ENCODE measurements at places on chromosomes 16 and 17. TPM values are rescaled to one million over a fixed set of nuclear protein-coding genes. Genes with fewer than 3 reads are reported as not detected.

Gene ATPAF2
- 34.6 TPM for total RNA-seq

Gene CCL18
- total RNA-seq: not detected

DNA sequence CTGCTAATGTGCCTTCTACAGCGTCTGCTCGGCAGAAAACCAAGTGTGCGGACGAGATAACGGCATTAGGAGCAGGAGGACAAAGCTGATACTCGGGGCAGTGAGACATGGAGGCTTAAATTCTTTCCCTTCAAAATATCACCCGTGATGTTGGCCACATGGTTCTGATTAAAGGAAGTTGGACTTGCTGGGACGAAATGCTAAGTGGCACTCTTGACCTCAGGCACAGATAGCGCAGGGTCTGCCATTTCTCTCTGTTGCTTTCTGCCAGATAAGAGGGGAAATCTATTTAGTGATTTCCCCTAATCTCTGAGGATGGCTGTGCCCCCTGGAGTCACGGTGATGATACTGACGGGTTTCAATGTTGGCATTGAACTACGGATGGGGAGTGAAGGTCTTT, 509.6 kb upstream of the EEF2KMT start:
- no peak for DNase-seq

- no peak for DNase-seq
Observed at GRCh38 chr17:76063875-76064546, 8.3 kb downstream of the SRP68 start.

DNA sequence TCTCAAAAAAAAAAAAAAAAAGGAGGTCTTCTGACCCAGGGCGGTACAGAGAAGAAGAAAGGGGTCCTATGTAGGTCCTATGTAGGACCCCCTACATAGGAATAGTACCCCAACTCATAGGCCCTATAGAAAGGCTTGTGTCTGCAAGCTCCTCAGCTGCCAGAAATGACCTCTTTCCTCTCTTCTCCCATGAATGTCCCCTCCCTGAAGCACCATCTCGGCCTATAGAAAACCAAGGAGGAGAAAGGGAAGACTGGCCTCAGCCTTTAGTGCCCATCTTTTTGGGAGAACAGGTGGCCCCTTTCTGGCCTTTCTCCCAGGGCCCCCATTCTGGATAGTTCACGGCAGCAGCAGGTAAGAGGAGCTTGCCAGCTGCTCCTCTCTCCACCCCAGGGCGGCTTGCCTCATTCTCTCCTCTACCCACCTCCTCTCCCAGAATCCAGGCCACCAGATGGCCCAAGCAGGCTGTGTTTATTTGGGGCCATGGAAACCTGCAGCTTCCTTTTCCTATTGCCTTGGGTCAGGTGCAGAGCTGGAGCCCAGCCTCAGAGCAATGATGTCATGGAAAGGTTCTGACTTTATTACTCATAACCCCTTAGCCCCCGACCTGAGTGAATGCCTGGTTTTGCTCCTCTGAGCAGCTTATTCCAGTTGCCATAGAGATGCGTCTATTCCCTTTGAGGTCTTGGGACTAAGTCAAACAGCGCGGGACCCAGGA, 1.6 kb upstream of the MRPL58 start:
- DNase-seq: no peak

GRCh38 chr16:57984443-57985203, 13.7 kb upstream of the CNGB1 start:
- DNase-seq: peak; percentile 89

Gene SOCS1
- 52.8 TPM for total RNA-seq

Gene SYNGR3
- total RNA-seq: 5.0 TPM

- DNase-seq: no peak
Observed at GRCh38 chr17:10144982-10145381, 53.4 kb downstream of the GAS7 start.

Gene SRCAP
- 82.6 TPM for total RNA-seq

Gene RBBP6
- 91.2 TPM for total RNA-seq

Gene CDH15
- not detected for total RNA-seq

DNA sequence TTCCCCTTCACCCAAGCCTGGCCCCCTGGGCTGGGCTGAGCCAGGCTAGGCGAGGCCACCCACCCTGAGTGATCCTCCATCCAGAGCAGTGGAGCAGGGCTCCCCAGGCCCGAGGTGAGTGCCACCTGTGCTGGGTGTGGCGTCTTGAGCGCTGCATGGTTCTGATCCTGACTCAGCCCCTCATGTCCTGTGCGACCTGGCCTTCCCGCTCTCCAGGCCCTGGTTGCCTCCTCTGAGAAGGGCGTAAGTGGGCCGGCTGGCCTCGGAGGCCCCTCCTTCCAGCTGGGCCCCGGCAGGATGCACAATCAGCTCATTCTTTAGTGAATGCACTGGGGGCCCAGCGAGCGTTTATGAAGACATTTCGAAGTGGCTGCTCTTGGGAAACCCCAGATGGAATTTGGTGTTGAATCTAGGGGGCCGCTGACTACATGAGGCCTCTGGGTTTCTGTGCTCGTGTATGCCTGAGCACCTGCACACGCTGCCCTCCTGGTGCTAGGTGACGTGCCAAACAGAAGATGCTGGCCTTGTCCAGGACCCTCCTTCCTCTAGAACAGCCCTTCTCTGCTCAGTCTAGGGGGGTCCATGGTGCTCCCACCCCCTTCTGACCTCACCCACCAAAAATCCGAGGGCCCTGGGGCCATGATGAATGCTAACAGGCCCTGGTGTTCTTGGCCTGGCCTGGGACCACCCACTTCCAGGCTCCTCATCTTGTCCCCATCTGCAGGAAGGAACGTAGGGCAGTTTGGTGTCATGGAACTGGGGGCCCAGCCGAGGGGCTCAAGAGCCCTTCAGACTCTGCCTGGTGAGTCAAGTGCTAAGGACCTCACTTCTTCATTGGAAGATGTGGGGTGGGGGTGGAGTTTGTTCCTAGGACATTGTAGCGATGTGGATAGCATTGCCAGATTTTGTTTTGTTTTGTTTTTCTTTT, 3.6 kb upstream of the TMEM92 start:
- peak; percentile 15 for DNase-seq

- DNase-seq: no peak
Observed at GRCh38 chr16:23155445-23156049, 6.3 kb upstream of the USP31 start.

Gene SCNN1B
- total RNA-seq: not detected

Gene CPHXL2
- not detected for total RNA-seq

DNA sequence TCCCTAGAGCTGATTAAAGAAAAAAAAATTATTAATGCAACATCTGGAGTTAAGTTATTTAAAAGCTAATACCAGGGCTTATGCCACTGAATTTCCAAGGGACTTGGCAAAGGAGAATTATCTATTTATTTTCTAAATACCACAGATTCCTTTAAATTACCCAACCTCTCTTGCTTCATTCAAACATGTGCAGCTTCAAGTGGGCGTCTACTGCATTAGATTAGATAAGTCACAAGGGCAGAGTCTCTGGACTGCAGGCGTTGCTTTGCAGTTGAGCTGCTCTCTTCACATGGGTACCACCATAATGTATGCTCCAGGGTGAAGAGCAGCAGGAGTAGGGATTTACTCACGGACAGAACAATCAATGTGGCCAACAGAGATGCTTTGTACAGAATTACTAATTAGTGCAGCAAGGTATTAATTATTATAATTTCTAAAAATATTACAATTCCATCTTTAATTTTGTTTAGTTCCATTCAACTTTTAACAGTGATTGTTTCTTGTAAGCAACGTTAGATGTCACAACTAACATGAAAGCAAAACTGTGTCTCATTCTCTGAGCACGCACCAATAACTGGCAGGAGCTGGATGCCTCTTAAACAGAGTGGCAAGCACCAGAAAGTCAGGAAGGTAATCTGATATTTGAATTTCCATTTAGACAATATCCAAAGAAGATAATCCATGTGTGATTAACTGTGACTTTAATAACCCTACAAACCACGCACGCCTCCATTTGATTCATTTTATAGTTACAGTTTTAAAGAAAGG, 214.2 kb downstream of the STX8 start:
- no peak for DNase-seq

DNA sequence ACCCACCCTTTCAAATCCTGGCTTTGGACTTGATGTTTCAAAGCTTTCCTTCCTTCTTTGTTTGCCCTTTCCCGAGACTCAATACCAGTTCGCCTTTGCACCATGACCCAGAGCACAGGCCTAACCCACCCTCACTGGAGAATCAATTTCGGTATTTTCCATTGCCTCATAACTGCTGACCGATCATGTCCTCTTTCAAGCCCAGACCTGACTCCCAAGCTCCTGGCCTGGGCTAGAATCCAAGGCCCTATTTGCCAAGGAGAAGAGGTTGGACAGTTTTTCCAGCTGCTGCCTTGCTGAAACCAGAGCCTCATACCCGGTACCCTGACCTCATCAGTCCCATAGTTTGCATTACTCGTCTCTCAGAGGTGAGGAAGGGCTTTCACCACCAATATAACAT, 35.3 kb upstream of the HELZ start:
- DNase-seq: no peak

- DNase-seq: no peak
Observed at GRCh38 chr17:69320210-69320907, 6.6 kb downstream of the ABCA5 start.

DNA sequence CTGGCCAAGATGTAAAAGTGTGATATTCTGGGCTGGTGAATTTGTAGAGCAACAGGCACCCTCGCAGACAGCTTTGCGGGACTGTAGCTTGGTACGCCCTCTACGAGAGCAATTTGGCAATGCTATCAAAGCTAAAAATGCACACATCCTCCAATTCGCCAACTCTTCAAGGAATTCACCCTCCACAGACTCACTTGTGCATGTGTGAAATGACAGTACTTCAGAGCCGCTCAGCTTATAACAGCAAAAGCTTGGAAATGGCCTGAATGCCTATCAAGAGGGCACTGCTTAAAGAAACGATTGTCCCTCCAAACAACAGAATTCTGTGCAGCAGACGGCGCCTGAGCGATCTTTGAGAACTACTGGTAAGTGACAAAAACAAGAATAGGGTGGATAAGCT, 130.8 kb downstream of the SDK2 start:
- no peak for DNase-seq

Gene SLC35G6
- total RNA-seq: not detected

GRCh38 chr16:27799896-27800295, 250.0 kb downstream of the KATNIP start:
- DNase-seq: no peak

DNA sequence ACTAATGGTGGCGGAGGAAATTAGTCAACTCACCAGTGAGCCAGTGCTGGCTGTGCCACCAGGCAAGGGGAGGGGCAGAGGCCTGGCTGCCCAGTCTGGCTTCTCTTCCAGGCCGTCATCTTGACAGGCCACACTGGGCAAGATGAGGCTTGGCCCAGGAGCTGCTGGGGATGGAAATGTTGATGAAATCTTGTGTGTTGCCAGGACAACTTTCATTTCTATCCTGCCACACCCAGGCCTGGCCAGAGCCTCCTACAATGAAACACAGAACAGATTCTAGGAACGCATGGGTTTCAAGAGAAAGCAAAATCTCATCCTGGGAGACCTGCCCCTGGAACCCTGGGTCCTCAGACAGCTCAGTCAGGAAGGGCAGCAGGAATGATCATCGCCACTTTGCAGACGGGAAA, 9.3 kb downstream of the HEXIM2 start:
- DNase-seq: no peak

DNA sequence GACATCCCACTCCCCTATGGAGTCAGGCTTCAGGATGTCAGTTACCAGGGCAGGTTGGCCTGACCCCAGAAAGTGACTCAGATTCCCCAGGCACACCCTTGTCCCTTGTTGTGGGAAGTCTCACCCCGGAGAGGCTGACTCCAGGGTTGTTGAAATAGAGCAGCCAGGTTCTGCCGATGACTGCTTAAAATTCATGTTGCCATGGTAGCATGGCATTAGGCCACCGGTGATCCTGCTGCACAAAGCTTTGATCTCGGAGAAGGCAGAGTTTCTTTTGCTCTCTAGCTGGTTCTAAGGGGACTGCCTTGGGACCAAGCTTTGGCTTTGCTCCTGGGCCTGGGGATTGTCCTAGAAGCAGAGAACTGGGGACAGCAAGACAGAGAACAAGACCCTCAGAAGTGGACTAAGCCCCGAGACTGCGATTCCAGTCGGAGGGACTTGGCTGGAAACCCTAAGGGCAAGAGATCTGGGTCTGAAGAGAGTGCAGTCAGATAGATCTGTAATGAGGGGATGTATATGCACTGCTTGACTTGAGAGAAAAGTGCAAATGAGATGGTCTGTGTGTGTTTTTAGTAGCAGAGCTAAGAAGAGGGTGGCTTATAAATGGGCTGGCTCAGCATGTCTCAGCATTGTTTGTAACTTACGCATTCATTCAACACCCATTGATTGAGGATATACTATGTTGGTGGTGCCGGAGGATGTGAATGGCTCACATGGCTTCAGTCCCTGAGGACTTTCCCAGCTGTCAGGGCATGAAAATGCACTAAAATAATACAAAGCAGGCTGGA, 106.9 kb downstream of the RGS9 start:
- DNase-seq: no peak

Gene CES5A
- not detected for total RNA-seq

DNA sequence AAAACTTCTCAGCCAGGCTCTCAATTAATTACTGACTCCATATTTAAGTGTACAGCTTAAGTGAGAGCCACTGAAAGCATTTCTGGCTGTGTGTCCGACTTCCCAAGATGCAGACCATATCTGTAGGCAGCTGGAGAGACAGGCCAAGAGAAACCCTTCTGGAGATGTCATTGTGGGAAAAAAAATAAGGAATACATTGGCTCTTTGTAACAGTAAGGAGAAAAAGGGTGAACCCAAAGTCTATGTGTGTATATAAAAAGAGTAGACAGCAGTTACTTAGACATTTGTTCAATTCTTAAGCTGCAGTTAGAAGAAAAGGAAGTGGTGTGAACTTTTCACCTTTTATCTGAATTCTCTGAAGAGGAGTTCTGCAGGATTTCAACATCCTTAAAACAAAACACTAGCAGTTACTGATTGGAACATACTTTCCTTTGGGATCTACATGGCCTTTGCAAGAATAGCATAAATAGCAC, 21.7 kb downstream of the FAM117A start:
- DNase-seq: peak; percentile 52

DNA sequence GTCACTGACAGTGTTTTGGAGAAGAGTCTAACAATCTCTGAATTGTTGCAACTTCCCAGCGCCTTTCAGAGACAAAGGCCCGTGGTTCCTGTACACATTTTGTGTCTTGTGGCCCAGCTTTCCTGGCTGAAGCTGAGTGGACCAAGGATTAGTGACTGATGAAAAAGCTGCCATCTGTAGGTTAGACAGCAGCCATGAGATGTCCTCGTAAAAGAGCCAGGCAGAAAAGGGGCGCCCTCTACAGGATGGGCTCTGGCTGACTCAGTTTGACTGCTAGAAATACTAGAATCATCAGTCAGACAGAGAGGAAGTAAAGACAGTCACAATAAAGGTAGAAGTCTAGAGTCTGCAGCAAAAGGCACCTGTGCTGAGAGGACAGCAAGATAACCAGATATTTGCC, 26.5 kb upstream of the NF1 start:
- DNase-seq: peak; percentile 25

Gene GH1
- total RNA-seq: not detected

Gene ODAD4
- total RNA-seq: 0.16 TPM

GRCh38 chr17:15409721-15410250, 57.6 kb downstream of the CDRT4 start:
- no peak for DNase-seq

GRCh38 chr17:57665128-57665527, 80.0 kb downstream of the CCDC182 start:
- no peak for DNase-seq
